RWPE1 (cell line): ENCODE measurements at places on chromosomes 6 and 20.
A peak's percentile ranks its signal among the peaks of the same experiment; 100 is the strongest.

DNA sequence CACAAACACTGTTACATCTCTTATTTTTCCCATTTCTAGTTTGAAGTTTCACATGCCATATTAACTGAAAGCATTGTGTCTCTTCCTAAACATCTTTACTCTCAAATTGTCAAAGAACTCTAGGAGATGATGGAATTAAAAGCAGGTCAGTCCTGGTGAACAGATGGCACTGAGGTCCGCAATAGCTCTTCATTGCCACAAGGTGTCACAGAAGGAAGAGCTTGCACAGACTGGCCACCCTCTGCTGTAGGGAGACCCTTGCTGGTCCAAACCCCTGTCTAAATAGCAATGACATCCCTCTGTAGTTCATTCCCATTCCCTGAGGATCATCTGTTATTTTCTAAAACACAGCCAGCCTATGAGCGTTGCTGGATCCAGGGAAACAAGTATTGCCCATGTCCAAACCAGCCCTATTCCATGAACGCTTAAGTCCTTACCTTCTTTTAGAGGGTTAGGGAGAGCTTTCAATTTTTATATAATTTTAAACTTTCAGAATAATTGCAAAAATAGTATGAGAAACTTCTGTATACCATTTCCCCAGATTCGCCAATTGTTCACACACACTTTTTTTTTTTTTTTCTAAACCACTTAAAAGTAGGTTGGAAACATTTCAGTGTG lies 10.1 kb upstream of the HDAC2 start:
- peak; percentile 42 for DNase-seq

DNA sequence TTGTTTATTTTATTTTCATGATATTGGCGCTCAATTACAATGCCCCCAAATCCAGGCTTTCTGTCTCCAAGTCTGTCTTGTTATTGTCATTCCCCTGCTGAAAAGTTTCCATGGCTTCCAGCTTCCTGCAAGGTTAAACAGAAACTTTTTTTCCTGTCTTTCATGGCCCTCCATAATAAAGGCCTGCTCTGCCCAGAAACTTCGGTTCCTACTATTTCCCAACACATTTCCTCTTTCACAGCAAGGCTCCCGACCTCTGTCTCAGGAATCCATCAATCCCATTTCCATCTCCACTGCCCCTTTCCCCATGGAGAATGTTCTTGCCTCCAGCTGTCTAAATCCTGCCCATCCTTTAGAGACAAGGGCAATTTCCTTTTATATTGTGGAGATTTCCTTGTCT lies 365.2 kb upstream of the JARID2 start:
- no peak for DNase-seq

GRCh38 chr6:75283907-75284631 lies 523 bp downstream of the TMEM30A start:
- peak; percentile 20 for DNase-seq

DNA sequence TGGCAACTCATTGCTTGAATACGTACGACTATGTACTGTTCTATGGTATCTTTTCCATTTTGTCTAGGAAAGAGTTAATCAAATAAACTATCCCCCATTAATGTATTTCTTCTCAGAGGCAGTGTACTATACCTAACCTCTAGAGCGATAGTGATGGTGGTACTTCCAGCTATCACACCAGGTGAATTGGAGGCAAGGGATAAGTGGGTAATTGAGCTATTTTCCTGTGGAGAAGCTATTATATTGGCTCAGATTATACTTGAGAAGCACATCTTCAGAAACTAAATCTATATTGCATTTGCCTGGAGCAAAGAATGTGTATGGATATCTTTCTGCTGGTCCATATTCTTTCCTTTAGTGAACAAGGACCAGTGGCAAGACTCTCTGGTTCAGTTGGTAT lies 430.7 kb upstream of the KHDRBS2 start:
- no peak for DNase-seq
